ENCODE measurements at places on chromosomes 11 and 22. TPM values are rescaled to one million over a fixed set of nuclear protein-coding genes. Genes with fewer than 3 reads are reported as not detected.

DNA sequence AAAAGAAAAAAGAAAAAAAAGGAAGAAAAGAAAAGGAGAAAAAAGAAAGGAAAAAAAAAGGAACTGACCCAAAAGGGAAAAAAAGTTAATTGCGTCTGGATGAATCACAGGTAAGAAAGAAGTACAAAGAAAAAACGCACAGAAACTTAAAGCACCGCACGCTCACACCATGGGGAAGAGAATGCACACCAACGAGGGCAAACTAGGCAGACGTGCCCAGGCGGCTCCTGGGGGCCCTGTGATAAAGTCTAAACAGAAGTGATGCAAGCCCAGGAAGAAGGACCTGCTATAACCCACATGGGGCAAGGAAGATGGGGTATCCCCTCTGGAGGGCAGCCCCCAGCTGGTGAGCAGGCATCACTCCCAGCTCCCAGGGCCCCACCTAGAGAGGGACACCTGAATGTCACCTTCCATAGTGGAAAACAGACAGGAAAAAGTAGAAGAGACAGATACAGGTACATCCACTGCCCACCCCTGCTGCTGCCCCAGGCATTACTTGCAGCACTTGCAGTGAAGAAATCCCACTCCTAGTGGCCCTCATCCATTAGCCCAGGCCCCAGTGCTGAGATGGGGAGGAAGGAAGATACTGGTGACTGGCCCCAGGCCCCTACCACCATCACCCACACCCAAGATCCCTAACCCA, 28.9 kb downstream of the NAP1L4 start:
- DNase-seq = no peak

GRCh38 chr11:111162305-111162704, 83.2 kb upstream of the POU2AF2 start:
- no peak for DNase-seq

DNA sequence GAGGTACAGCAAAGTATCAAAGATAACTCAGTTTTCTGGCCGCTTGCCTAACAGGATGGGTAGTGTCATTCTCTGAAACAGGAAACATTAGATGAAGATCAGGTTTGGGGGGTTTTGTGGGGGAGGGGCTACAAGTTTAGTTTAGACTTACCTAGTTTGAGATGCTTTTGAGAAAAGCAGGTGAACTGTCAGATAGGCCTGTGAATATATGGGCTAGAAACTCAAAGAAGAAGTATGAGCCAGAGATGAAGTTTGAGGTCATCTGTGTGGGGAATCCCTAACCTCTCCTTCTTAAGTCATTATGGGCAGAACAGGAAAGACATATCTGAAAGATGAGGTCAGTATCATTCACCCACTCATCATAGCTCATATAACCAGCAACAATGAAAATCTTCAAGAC, 11.9 kb downstream of the HOATZ start:
- DNase-seq = no peak

DNA sequence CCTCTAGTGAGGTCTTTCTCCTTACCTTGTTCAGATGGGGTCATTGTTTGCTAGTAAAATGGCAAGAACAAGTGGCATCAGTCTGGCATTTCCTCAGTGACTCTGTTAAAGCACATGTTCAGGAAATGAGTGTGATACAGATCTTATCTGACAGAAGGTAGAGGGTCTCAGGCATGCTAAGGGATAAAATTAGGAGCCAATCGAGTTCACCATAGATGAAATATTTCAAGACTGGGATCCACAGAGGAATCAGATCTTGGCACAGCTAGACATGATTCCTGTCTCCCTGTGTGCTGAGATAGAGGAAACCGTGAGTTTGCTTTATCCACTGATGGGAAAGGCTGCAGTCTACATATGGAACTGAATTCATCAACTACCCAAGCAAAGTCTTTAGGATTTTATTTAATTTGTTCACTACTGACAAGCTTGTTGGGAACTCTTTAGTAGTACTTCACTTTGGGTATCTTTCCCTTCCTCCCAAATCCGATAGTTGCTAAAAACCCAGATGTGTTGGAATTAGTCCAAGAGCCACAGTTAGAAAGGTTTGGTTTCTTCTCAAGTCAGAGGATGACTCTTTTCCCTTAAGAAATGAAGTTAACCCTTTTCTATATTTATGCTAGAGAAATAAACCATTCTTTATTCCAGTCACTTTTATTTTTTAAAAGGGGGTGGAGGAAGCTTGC, 18.4 kb downstream of the FAM118B start:
- no peak for DNase-seq

GRCh38 chr11:125315079-125315740, 150.7 kb downstream of the PKNOX2 start:
- peak; percentile 74 for DNase-seq

GRCh38 chr22:39117585-39118191, 20.6 kb downstream of the APOBEC3H start:
- DNase-seq = peak; percentile 40

DNA sequence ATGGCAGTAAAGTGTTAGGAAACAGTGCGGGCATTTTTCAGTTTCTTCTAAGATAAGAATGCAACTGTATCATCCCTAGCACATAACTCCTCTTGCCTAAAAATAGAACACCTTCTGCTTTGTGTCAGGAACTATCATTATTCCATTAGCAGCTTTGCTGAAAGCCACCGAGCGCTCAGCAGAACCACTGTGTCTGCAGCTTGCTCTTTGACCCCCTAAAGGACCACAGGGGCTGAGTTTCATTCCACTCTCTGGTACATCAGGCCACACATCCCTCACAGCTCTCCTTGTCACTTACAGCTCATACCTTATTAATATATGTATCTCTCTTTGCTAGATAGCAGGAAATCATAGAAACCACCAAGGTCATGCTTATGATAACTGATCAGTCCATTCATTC, 360.2 kb downstream of the KCNA4 start:
- DNase-seq = no peak

GRCh38 chr22:30444632-30445437, 19.3 kb downstream of the MTFP1 start:
- DNase-seq = no peak

DNA sequence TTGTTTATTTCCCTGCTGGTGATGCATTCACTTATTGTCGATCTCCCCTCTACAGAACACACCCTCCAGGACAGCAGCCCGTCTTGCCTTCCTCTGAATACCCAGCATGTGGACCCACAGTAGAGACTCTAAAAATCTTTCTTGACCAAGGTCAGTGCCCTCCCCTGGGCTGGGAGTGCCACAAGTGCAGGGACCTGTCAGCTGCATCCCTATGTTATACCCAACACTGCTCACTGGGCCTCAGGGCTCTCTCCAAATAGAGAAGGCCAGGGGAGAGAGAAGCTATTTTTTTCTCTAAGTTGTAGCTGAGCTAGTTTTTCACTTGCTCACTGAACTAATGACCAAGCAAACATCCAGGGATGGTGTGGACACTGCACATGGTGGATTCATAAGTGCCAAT, 9.8 kb downstream of the KCNJ1 start:
- no peak for DNase-seq

GRCh38 chr11:133492895-133493294, 39.4 kb downstream of the OPCML start:
- DNase-seq = no peak

DNA sequence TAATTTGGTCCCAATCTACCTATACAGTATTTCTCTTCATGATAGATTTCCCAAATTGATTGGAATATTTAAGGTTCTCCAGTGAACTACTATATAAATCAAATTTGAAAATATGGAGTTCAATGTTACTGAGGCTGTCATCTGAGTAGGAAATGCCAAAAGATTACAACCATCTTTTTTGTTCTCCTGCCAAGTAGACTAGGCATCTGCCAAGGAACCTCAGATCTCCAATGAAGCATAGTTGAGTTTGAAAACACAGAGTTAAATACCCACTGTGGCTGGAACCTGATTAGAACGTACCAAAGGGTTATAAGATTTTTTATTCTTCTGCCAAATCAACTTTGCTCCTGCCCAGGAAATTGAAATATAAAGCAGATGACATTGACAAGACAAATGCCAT, 330.9 kb downstream of the CNTN5 start:
- DNase-seq = no peak

GRCh38 chr22:24290459-24290858, 19.8 kb downstream of the SPECC1L start:
- no peak for DNase-seq

GRCh38 chr11:79520086-79520485, 79.3 kb upstream of the TENM4 start:
- DNase-seq = no peak

OR8G1 gene
- total RNA-seq = not detected

CARD10 gene
- total RNA-seq = 10.0 TPM

TAF6L gene
- total RNA-seq = 8.8 TPM

SYT7 gene
- total RNA-seq = 32.5 TPM

TBX1 gene
- 3.6 TPM for total RNA-seq

VPREB1 gene
- total RNA-seq = not detected

GTF2H1 gene
- 26.6 TPM for total RNA-seq
